ENCODE measurements at places on chromosomes 12 and 14. TPM values are rescaled to one million over a fixed set of nuclear protein-coding genes. Genes with fewer than 3 reads are reported as not detected.

GRCh38 chr12:87846045-87846444 lies 183.2 kb downstream of the C12orf50 start:
- no peaks in the 10 kb centered on the region for H3K4me1 ChIP-seq
- H3K36me3 ChIP-seq = no peaks in the 10 kb centered on the region
- no peak overlapping the region for H3K27ac ChIP-seq
- H3K4me3 ChIP-seq = no peak overlapping the region
- DNase-seq = no peak

DNA sequence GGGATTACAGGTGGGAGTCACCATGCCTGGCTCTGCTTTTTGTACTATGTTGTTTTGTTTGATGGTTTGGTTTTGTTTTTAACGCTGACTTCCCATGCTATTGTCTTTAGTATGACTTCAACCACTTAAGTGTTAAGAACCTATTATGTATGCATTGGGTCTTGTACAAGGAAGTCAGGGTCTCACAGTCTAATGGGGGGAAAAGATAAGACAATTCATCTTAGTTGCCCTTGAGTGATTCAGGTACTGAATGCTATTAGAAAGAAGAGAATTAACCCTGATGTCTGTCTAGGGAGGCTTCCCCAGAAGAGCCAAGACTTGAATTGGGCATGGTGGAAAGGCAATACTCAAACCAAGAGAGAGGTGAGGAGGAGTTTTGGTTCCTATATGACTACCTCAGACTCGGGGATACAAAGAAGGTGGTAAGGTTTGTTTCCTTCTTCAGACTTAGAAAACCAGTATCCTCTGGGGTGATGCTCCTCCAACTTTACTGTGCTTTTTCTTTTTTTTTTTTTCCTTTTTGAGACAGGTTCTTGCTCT lies 64.6 kb downstream of the SUSD6 start:
- H3K4me3 ChIP-seq = peak overlapping the region; percentile 70
- no peaks in the 10 kb centered on the region for H3K27me3 ChIP-seq
- H3K27ac ChIP-seq = peak overlapping the region; percentile 98
- peaks cover 72% of the 10 kb centered on the region for H3K4me1 ChIP-seq
- peak; percentile 81 for DNase-seq

GRCh38 chr12:54277823-54278276 lies 2.1 kb downstream of the CBX5 start:
- no peaks in the 10 kb centered on the region for H3K27me3 ChIP-seq
- peaks cover 36% of the 10 kb centered on the region for H3K36me3 ChIP-seq
- H3K27ac ChIP-seq = peak overlapping the region; percentile 34
- no peak for DNase-seq
- H3K4me1 ChIP-seq = peaks cover 42% of the 10 kb centered on the region

GRCh38 chr14:94659256-94659655 lies 47.1 kb downstream of the SERPINA3 start:
- H3K27me3 ChIP-seq = peaks cover 4% of the 10 kb centered on the region
- no peak overlapping the region for H3K27ac ChIP-seq
- H3K4me1 ChIP-seq = no peaks in the 10 kb centered on the region
- no peaks in the 10 kb centered on the region for H3K36me3 ChIP-seq
- H3K4me3 ChIP-seq = no peak overlapping the region
- no peak for DNase-seq

DNA sequence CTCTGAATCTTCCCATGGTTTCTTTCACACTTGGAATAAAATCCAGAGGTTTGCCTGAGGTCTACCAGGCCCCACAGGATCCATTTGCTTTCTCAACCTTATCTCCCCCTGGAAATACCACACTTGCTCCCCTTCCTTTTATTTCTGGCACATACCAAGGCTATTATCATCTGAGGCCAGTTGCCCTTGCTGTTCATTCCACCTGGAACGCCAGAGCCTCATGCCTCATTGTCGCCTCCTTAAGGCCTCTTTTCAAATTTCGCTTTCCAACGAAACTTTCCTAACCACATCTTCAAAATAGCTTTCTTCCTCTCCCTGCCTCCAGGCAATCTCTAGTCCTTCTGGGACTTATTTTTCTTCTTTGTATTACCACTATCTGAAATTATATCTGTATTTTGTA lies 11.2 kb upstream of the LRIG3 start:
- no peaks in the 10 kb centered on the region for H3K4me1 ChIP-seq
- H3K4me3 ChIP-seq = no peak overlapping the region
- no peak for DNase-seq
- no peak overlapping the region for H3K27ac ChIP-seq

- H3K4me1 ChIP-seq = no peaks in the 10 kb centered on the region
- no peak overlapping the region for H3K4me3 ChIP-seq
- peaks cover 1% of the 10 kb centered on the region for H3K27me3 ChIP-seq
- DNase-seq = peak; percentile 75
- H3K27ac ChIP-seq = no peak overlapping the region
- peaks cover 4% of the 10 kb centered on the region for H3K36me3 ChIP-seq
These were observed 82.0 kb downstream of the CATSPERB start for GRCh38 chr14:91649930-91650329.

- no peak overlapping the region for H3K27ac ChIP-seq
- peaks cover 17% of the 10 kb centered on the region for H3K27me3 ChIP-seq
- DNase-seq = no peak
- no peak overlapping the region for H3K4me3 ChIP-seq
These were observed 28.8 kb upstream of the PTGDR start for GRCh38 chr14:52238682-52239081.

GRCh38 chr12:68349220-68349621 lies 17.1 kb upstream of the MDM1 start:
- no peak for DNase-seq
- peaks cover 7% of the 10 kb centered on the region for H3K4me1 ChIP-seq
- H3K27me3 ChIP-seq = peaks cover 14% of the 10 kb centered on the region
- H3K36me3 ChIP-seq = no peaks in the 10 kb centered on the region
- H3K4me3 ChIP-seq = no peak overlapping the region
- no peak overlapping the region for H3K27ac ChIP-seq

Gene CGRRF1
- 7.8 TPM for total RNA-seq

DNA sequence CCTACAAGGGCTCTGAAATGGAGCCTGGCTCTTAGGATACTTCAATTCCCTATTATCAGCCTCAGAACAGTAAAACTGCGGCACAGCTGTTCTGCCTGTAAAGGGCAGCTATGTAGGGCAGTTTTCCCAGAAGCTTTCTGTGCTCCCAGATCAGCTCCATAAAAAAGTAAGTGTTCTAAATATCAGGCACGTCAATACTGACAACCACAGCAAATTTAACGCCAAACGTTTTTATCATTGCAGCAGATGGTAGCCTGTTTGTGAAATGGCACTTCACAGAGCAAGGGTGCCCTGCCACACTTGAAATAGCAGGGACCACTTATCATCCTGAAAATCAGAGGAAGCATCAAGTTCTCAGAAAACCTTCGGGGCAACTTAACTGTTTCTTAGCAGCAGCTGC lies 54.8 kb upstream of the PTHLH start:
- no peaks in the 10 kb centered on the region for H3K27me3 ChIP-seq
- H3K36me3 ChIP-seq = no peaks in the 10 kb centered on the region
- no peak for DNase-seq
- H3K27ac ChIP-seq = no peak overlapping the region

DNA sequence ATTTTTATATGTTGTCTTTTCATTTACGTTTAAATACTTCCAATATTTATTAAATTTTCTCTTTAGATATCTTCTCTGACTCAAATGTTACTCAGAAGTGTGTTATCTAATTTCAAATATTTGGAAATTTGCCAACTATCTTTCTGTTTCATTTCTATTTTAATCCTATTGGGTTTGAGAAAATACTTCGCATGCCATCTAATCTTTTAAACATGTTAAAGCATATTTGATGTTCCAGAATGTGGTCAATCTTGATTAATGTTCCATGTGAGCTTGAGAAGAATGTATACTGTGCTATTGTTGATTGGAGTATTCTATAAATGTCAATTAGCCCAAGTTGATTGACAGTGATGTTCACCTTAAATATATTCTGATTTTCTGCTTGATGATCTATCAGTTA lies 11.9 kb upstream of the DCN start:
- no peaks in the 10 kb centered on the region for H3K27me3 ChIP-seq
- H3K36me3 ChIP-seq = no peaks in the 10 kb centered on the region
- DNase-seq = no peak
- H3K4me1 ChIP-seq = no peaks in the 10 kb centered on the region
- H3K27ac ChIP-seq = no peak overlapping the region
- no peak overlapping the region for H3K4me3 ChIP-seq

- no peaks in the 10 kb centered on the region for H3K27me3 ChIP-seq
- no peak overlapping the region for H3K27ac ChIP-seq
- H3K36me3 ChIP-seq = peaks cover 38% of the 10 kb centered on the region
- DNase-seq = no peak
- H3K4me1 ChIP-seq = peaks cover 4% of the 10 kb centered on the region
These were observed 111.6 kb downstream of the RIN3 start for GRCh38 chr14:92625213-92625612.

GRCh38 chr14:38442208-38442607 lies 186.3 kb upstream of the CLEC14A start:
- no peak for DNase-seq
- H3K27me3 ChIP-seq = no peaks in the 10 kb centered on the region
- H3K27ac ChIP-seq = no peak overlapping the region
- no peaks in the 10 kb centered on the region for H3K36me3 ChIP-seq
- no peak overlapping the region for H3K4me3 ChIP-seq
- no peaks in the 10 kb centered on the region for H3K4me1 ChIP-seq

GRCh38 chr14:100332797-100333196 lies 9.7 kb downstream of the SLC25A47 start:
- peaks cover 29% of the 10 kb centered on the region for H3K36me3 ChIP-seq
- no peak for DNase-seq
- no peak overlapping the region for H3K4me3 ChIP-seq
- H3K27ac ChIP-seq = no peak overlapping the region
- peaks cover 3% of the 10 kb centered on the region for H3K4me1 ChIP-seq

DNA sequence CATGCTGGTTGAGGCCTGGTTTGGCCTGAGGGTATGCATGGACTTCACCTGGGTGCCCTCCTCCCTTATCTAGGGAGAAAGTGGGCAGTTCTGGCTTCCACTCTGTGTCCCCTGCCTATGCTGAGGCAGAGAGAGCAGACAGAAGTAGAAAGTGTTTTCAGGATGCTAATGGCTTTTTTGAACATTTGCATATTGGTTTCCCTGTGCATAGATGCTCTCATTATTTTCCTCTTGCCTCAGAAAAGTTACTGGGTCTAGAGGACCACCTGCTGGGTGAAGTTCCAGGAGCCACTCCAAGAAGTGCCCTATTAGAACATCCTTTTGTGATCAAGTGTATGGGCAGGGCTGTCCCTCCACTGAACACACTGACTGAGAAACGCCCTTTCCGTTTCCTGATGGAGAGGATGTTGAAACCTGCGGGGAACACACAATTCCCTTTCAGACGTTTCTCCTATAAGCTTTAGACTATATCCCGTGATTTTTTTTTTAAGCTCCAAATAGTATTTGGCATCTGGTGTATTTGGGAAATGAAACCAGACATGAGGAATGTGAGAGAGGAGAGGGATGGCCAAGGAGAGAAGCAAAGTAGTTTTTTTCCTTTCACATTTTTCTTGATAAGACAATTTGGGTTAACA lies 66.6 kb downstream of the DAAM1 start:
- no peak overlapping the region for H3K27ac ChIP-seq
- H3K4me1 ChIP-seq = no peaks in the 10 kb centered on the region
- H3K36me3 ChIP-seq = no peaks in the 10 kb centered on the region
- H3K4me3 ChIP-seq = no peak overlapping the region

Gene TSHR
- total RNA-seq = not detected

DNA sequence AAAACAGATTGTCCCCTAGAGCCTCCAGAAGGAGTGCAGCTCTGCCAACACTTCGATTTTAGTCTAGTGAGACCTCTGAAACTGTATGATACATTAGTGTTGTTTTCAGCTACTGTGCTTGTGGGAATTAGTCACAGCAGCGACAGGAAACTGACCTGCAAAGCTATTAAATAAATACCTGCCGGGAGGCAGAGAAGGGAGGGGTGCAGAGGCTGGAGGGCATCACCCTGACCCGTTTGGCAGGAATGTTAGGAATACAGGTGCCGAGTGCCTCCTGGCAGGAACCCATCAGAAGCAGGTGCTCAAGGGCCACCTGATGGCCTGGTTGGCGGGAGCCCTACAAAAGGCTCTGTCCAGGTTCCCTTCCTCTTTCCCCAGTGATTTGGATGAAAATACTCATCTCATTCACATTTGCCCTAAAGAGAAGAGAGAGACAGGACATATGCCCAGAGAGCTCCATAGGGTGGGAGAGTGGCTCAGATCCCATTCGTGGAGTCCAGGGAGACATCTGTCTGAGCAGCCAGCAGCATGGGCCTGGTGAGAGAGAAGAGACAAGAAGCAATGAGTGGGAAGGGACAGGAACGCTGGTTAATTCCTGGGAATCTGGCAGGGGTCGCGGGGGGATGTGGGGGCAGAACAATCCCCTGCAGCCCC lies 44.6 kb downstream of the C14orf132 start:
- no peak overlapping the region for H3K4me3 ChIP-seq
- no peaks in the 10 kb centered on the region for H3K27me3 ChIP-seq
- no peak for DNase-seq
- H3K36me3 ChIP-seq = no peaks in the 10 kb centered on the region
- H3K27ac ChIP-seq = no peak overlapping the region
- H3K4me1 ChIP-seq = no peaks in the 10 kb centered on the region

Gene CDC42BPB
- total RNA-seq = 1.5 TPM

- peaks cover 10% of the 10 kb centered on the region for H3K27me3 ChIP-seq
- H3K27ac ChIP-seq = peak overlapping the region; percentile 87
- peak; percentile 91 for DNase-seq
- H3K4me3 ChIP-seq = peak overlapping the region; percentile 86
- peaks cover 2% of the 10 kb centered on the region for H3K36me3 ChIP-seq
- peaks cover 34% of the 10 kb centered on the region for H3K4me1 ChIP-seq
These were observed 109.2 kb upstream of the EGLN3 start for GRCh38 chr14:34059925-34060650.

Gene TEX22
- 6.4 TPM for total RNA-seq

Gene NEUROD4
- not detected for total RNA-seq

DNA sequence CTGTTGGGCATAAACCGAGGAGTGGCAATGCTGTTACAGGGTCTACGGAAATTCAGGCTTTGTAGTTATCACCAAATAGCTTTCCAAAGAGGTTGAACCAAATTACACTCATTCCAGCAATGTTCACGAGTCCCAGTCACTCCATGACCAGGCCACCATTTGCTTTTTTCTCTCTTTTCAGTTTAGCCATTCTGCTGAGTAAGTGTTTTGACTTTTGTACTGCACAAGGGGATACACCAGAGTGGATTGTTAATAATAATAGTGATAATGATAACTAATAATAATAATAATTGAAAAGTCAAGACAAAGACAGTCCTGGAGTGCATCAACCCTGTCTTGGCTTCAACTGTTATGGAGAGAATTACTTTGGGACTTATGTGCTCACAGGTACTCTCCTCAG lies 343.5 kb downstream of the AACS start:
- DNase-seq = no peak
- H3K4me1 ChIP-seq = no peaks in the 10 kb centered on the region
- no peak overlapping the region for H3K4me3 ChIP-seq
- H3K27ac ChIP-seq = no peak overlapping the region
